Fibroblast of lung (primary cell): ENCODE measurements at places on chromosomes 2 and 18. TPM values are rescaled to one million over a fixed set of nuclear protein-coding genes. Genes with fewer than 3 reads are reported as not detected.

IL36RN gene
- not detected in 2 replicates for total RNA-seq

- DNase-seq = no peak
Measured at GRCh38 chr18:24651434-24651833, 191.0 kb downstream of the HRH4 start.

GRCh38 chr2:200044453-200044852 is 89.1 kb downstream of the MAIP1 start:
- DNase-seq = no peak

MAP3K19 gene
- not detected in 2 replicates for total RNA-seq

GRCh38 chr2:174635776-174636404 is 38.3 kb upstream of the WIPF1 start:
- peak; percentile 76 for DNase-seq

DNA sequence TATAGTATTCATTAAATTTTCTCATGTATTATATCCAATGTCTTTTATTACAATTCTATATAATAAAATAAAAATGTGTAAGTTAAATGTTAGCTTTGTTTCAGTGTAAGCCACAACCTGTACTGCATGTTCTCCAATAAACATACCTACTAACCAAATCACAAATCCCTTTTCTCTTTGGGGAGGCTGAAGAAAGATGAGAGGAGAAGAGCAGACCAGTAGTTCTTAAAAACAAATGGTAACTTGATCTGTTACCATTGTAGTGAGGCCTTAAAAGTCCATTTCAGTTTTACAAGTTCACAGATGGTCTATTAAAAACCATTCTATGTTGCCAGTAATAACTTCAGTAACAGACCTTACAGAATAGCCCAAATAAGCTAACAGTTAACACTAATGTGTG is 100.5 kb downstream of the SOS1 start:
- no peak for DNase-seq

DNA sequence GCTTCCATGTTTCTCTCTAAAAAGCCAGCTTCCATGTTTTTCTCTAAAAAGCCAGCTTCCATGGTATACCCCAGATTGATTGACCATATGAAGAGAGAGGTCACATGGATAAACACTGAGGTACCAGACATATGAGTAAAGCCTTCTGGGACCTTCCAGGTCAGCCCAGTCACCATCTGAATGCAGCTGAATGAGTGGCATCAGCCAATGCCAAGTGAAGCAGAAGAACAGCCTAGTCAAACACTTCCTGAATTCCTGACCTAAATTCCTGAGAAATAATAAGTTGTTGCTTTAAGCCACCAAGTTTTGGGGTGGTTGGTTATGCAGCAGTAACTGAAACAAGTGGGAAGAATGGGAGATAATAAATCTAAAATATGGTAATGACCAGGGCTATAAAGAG is 5.7 kb upstream of the ALS2 start:
- DNase-seq = no peak

- DNase-seq = no peak
Measured at GRCh38 chr2:131425231-131425941, 50.5 kb upstream of the TUBA3D start.

DNA sequence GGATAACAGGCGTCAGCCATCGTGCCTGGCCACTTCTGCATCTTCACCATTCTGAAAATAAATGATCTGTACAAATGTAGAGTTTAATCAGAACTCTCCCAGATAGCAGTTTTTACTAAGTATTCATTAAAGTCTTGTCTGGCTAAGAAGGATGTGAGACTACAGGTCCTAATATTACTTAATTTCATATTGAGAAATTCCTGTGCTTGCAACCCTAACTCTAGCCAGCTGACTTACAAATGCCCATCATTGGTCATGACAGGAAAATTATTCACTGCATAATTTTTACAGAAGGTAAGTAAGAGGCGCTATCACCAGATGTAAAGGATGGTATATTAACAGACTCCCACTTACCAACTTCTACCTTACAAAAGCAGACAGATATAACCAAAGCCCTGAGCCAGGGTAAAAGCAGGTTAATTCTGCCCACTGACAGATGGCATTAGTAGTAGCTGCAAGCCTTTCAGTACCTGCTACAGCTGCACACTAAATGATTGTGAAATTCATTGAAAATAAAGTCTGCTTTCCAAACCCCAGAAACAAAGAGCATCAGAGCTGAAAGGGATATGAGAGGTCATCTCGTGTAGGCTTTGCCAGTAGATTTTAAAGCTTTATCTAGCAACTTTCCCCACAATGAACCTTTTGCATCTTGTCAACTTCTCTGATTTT is 271.3 kb upstream of the STON1 start:
- no peak for DNase-seq

DNA sequence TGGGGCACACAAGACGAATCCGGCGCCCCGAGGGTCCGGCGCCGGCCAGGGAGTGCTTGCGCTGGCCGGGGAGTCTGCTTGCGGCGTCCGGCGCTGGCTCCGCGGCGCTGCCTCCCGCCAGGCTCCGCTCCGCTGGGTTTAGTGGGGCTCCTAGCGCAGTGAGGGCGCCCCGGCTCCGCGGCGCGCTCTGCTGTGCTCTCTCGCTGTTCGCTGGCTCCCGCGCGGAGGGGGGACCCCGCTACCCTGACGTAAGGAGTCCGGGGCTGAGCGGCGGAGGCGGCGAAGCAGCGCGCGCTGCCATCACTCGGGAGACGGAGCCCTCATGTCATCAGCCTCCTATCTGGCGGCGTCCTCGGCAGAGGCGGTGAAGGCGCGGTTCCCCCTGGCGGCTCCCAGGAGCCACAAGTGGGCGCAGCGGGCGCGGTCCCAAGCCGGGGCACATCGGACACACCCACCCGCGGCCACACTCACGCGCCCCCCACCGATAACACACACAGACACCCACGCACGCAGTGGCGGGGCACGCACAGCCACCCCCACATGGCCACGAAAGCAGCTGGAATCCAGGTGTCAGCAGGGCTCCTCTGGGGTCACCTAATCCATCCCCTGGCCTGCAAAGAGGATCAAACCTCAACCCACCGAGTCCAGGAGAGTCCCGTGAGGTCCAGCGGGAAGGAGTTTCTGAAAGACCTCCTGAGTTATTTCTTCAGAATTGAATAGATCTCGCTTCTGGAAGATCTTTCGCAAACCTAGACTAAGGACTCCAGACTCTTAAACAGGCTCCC is at the start of gene C1QL2:
Gene C1QL2 (minus strand): TSS at position 189 of the 785 bp plus-strand sequence. CDS start 482 bp downstream, outside the sequence.
- no peak for DNase-seq

- DNase-seq = no peak
Measured at GRCh38 chr2:11858883-11859282, 112.5 kb downstream of the LPIN1 start.

DNA sequence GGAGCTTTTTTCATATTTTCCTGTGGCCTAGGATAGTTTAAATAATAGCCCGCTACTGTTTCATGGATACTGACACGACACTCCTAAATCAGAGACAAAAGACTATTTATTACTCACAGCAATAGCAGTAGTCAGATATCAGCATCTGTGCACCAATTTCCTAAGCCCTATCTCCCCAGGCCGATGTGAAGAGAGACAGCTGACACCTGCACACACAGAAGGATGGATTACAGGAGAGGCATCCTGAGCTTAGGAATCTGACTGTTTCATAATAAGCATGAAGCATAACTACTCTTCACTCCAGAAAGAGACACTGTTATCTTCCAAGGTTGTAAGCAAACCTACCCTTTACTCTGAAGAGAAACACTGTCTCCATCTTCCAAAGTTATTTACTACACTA is 105.4 kb downstream of the ATL2 start:
- no peak for DNase-seq

ELOA2 gene
- not detected in 2 replicates for total RNA-seq

DNA sequence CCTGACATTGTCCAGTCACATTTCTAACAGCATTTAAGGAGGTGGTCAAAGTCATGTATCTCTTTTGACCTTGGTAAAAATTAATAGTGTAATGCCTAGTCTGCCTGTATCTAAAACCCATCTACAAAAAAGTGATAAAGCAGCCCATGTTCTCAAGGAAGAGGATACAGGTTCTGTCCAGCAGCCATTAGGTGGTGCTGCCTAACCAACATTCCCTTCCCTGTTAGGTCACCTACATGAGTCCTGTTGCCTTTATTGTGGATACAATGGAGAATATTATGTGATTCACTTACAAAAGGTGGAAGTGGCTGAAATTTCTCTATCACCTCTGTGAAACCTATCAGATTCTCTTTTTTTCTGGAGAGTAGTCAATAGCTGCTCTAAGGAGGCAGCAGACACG is 52.5 kb downstream of the AQP4 start:
- DNase-seq = no peak

- DNase-seq = no peak
Measured at GRCh38 chr2:111057721-111058120, 63.0 kb upstream of the BCL2L11 start.

DNA sequence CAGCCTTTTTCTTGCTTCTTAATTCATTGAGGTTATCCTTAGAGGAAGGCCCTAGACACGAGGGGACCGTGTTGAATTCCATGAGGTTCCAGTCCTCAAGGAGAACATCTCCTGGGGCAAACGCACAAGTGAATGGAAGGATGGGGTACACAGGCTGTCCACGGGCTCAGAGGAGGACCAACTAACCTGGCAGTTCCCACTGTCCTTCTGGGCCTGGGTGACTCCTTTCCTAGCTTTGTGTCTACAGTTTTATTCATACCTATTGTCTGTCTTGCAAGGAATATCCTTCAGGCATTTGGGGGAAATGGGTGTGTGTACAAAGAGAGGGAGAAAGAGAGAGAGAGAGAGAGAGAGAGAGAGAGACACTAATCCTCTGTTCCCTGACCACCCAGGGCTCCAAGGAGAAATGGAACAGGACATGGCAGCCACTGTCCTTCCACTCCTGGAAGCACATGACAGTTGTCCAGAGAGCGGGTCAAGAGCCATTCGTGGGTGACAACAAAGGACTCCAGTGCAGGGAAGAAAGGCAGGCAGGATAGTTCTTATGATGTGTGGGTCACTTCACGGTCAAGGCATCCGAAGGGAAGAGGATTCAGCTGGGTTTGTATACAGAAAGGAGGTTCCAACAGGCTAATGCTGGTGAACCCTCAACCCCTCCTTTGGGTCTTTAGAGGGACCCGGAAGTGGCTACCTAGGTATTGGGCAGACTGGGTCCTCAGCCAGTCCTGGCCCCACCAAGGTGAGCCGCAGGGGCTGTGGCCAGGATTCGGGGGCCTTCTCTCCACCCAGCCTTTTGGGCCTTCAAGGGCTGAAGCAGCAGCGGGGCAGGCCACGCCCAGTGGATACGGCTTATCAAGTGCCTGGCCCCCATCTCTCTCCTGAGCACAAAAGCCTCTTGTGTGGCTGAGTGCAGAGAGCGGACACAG is 150.6 kb downstream of the MYCN start:
- no peak for DNase-seq

DNA sequence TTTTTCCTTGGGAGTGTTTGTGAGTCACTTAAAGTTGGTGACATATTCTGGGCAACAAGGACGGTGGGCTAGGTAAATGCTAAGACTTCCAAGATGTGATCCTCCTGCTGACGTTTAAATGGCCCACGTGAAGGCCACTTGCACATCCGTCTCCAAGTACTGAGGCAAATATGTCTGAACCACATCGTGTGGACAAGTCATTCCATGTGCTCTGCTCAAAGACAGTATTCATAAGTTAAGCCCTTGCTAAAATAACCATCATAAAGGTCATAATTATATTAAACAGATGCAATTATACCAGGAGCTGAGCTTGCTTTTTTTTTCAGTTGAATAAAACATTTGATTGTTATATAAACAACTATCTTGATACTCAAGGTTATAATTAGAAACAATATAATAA is 44.8 kb downstream of the SPP2 start:
- DNase-seq = no peak

HADHA gene
- 144 and 162 TPM in 2 replicates for total RNA-seq

DNA sequence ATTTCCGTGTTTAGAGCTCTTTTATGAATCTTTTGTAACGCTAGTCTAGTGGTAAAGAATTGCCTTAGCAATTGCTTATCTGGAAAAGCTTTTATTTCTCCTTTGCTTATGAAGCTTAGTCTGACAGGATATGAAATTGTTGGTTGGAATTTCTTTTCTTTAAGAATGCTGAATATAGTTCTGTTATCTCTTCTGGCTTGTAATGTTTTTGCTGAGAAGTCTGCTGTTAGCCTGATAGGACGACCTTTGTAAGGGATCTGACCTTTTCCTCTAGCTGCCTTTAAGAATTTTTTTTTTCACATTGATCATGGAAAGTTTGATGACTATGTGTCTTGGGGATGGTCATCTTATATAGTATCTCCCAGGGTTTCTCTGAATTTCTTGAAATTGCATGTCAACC is 101.1 kb downstream of the TRABD2A start:
- no peak for DNase-seq

GRCh38 chr2:98839292-98839691 is 96.7 kb downstream of the CRACDL start:
- DNase-seq = peak; percentile 42

DSG4 gene
- total RNA-seq = not detected in 2 replicates

DNA sequence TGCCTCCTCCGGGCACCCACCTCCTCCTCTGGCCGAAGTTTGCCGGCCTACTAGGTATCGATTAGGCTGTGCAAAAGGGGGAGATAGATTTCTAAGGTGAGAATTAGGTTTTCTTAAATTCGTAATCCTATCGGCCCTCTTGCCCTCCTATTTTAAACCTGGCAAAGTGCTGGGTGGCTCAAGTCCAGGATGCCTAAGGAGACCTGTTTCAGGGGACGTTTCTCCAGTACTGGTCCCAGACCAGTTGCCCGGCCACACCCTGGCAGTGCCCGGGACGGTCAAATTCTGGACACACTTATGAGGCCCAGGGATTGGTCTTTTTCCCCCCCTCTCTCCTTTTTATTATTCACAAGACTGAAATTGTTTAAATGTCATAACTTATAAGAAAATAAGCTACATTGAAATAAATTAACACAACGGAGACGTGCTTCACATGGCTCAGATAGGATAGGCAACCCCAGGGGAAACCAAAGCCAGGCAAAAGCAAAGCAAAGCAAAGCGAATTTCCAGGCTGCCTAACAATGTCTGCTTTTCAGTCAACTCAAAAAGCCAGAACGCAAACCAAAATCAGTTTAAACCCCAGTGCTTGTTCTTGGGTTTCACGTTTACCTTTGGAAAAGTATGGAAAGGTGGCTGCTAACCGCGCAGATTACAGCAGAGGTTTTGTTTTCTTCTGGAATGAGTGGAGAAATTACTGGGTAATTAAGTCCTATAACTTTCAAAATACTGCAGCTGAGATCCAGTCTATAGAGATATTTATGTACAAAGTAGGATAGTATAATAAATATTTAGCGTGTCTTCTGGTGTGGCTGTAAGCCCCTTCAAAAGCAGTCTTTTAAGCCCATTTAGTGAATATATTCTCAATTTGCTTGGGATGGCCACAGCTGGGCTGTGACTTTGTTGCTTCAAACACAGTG is 3.0 kb downstream of the GBX2 start:
- no peak for DNase-seq

- peak; percentile 41 for DNase-seq
Measured at GRCh38 chr2:219440388-219441256, 6.0 kb downstream of the SPEG start.

TIA1 gene
- 115 and 138 TPM in 2 replicates for total RNA-seq

GRCh38 chr2:108263401-108263800 is 23.6 kb downstream of the SULT1C3 start:
- DNase-seq = no peak
